ENCODE measurements at places on chromosomes 1 and 21. TPM values are rescaled to one million over a fixed set of nuclear protein-coding genes. Genes with fewer than 3 reads are reported as not detected.

DNA sequence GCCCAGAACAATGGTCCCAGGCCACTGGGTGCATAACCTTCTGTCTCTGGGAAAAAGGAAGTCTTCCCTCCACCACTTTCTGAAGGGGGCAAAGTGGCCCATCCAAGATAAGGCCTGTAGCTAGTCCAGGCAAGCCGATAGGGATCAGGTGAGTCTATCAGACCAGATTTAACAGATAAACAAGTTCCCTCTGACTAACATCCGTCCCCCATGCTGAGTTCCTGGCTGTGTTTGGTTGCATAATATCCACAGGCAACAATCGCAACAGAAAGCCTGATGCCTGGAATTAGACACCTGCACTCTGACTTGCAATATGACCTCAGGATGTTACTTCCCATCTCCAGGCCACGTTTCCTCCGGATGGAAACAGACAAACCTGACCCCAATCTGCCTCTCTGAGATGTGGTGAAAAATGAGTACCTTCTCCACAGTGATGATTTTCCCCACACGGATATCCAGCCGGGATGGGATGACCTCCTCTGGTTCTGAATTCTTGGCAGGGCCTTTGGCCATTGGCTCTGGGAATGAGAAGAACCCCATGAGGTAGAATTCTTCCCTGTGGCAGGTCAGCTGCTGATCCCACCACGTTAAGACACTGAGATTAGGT lies 36.4 kb downstream of the YARS1 start:
- no peaks in the 10 kb centered on the region for H3K4me1 ChIP-seq
- H3K27ac ChIP-seq, result no peak overlapping the region
- DNase-seq, result no peak
- H3K27me3 ChIP-seq, result no peaks in the 10 kb centered on the region
- no peak overlapping the region for H3K4me3 ChIP-seq

DNA sequence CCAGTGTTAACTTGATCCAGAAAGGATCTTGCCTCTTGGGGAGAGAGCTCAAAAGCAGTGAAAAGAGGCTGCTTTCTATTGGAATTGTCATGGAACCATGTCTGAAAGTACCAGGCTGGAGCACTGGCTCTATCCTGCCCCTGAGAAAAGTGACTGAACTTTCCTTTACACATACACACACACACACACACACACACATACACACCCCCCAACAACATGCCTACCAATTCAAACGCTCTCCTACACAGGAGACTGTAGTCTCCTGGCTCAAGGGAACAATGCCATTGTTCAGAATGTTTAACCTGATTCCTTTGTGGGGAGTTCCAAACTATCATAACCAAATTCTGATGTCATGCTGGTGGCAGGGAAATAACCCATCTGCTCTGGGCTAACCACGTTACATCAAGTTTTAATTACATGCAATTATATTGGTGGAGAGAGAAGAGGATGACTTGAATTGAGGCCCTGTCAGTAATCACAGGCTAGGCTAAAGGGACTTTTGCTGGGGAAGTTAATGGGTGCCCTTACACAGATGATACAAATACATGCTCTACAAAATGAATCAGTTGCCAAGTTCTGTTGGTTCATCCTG lies 52.3 kb upstream of the DUSP10 start:
- H3K27me3 ChIP-seq, result no peaks in the 10 kb centered on the region
- no peak for DNase-seq
- H3K36me3 ChIP-seq, result no peaks in the 10 kb centered on the region

- no peak overlapping the region for H3K27ac ChIP-seq
- no peaks in the 10 kb centered on the region for H3K36me3 ChIP-seq
- no peaks in the 10 kb centered on the region for H3K27me3 ChIP-seq
- H3K4me3 ChIP-seq, result no peak overlapping the region
Observed at GRCh38 chr1:174005032-174005431, 17.1 kb downstream of the RC3H1 start.

GRCh38 chr1:43520100-43520778 lies 10.4 kb upstream of the PTPRF start:
- H3K4me1 ChIP-seq, result no peaks in the 10 kb centered on the region
- no peak overlapping the region for H3K27ac ChIP-seq
- H3K4me3 ChIP-seq, result no peak overlapping the region
- H3K36me3 ChIP-seq, result no peaks in the 10 kb centered on the region
- DNase-seq, result no peak

- no peaks in the 10 kb centered on the region for H3K27me3 ChIP-seq
- no peak for DNase-seq
- H3K27ac ChIP-seq, result no peak overlapping the region
- no peaks in the 10 kb centered on the region for H3K36me3 ChIP-seq
- no peak overlapping the region for H3K4me3 ChIP-seq
Observed at GRCh38 chr21:25370311-25370744, 237.0 kb downstream of the MRPL39 start.

The DAB1 gene
- 27.9 TPM for polyA plus RNA-seq

The VAV3 gene
- 6.1 TPM for polyA plus RNA-seq

The OBSCN gene
- 17.1 TPM for polyA plus RNA-seq

The RNASEL gene
- 5.0 TPM for polyA plus RNA-seq

The EDN2 gene
- polyA plus RNA-seq, result 0.17 TPM

The ECE1 gene
- polyA plus RNA-seq, result 26.3 TPM

The OPRD1 gene
- polyA plus RNA-seq, result 0.40 TPM

The S100A2 gene
- 0.81 TPM for polyA plus RNA-seq

All from spinal cord (tissue), 10 donors.